Activated T-cell treated with anti-CD3 and anti-CD28 coated beads, Interleukin-2, amount 50 U/mL, for 4 hours (primary cell): ENCODE measurements at places on chromosomes 16 and 17. TPM values are rescaled to one million over a fixed set of nuclear protein-coding genes. Genes with fewer than 3 reads are reported as not detected.

DNA sequence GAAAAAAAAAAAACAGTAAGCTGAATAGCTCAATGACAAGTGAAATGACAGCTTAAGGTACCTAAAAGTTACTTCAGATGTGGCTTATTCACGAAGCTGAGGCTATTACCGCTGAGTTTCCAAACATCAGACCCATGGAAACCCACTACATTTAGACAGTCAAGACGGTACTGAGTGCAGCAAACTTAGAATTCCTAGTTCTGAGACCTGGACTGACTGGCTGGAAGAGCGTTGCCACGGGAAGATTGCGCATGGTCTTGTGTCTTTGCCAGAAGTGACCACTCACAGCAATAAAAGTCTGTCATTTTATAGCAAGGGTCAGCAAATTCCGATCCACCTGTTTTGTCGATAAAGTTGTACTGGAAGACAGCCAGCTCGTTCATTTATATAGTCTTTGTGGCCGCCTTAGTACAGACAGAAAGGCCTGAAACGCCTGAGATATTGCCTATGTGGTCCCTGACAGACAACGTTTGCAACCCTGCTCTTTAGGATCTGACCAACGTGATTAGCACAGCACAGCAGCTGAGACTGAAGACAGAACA, 19.2 kb downstream of the LITAFD start:
- no peak for DNase-seq

DNA sequence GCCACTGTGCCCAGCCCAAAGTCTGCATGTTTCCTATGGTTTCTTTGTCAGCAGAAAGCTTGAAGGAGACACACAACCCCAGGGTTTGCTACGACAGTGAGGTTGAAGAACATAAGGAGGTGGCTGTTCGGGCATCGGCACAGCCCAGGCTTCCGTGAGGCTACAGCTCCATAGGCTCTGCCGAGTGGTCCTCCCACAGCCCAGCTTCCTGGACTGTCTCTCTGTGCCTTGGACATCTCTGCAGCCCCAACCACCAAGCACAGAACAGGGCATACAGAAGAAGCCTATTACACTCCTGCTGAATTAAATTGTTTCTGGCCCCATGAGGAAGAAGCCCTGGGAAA, 3.2 kb upstream of the HAP1 start:
- no peak for DNase-seq

GRCh38 chr16:79757163-79757562, 156.6 kb upstream of the MAF start:
- no peak for DNase-seq

DNA sequence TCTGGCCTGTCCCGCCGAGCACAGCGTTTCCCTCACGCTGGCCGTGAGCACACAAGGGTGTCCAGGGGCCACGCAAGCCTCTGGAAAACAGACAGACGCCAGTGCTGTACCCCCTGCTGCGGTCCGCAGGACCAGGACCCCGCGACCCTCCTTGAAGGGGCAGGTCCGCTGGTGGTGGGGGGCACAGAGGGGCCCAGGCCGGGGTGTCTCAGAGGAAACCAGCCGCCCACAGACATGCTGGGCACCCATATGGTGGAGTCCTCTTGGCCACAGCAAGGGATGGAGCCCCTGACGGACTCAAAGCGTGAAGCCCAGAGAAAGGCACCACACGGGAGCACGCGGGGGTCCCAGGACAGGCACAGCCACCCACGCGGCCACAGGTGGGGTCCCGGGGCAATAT, 34.4 kb downstream of the METRNL start:
- DNase-seq, result no peak

- DNase-seq, result no peak
Observed at GRCh38 chr16:11602321-11602720, 15.6 kb upstream of the LITAF start.

DNA sequence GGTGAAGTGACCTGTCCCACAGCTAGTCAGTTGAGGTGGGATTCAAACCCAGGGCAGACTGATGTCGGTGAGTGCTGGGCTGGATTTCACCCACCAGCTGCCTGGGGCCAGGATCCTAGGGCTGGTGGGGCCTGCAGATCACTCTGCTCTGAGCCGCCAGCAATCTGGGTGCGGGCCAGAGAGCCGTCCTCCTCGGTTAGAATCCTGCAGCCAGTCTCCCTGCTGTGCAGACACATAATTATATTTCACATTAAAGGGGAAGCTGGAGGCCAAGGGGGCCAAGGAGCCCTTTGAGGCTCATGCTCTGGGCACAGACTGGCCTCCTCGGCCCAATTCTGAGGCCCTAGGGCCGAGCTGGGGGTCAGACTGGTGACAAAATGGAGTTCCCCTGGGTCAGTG, 996 bp upstream of the KCNJ12 start:
- no peak for DNase-seq

DNA sequence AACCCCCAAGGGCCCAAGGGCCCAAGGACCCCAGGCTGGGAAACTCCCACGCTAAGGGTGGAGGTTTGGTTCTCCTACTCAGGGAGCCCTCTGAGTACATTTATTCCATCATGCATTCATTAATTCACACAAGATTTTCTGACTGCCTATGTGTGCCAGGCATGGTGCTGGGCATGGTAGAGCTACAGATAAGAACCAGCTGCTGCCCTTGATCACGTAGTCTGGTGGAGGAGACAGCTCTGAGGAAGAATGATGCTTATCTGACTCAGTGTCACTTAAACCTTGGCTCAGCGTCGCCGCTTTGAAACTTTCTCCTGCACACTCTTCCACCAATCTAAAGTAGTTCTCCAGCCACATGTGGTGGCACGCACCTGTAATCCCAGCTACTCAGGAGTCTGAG, 3.6 kb upstream of the ARL4D start:
- no peak for DNase-seq

DNA sequence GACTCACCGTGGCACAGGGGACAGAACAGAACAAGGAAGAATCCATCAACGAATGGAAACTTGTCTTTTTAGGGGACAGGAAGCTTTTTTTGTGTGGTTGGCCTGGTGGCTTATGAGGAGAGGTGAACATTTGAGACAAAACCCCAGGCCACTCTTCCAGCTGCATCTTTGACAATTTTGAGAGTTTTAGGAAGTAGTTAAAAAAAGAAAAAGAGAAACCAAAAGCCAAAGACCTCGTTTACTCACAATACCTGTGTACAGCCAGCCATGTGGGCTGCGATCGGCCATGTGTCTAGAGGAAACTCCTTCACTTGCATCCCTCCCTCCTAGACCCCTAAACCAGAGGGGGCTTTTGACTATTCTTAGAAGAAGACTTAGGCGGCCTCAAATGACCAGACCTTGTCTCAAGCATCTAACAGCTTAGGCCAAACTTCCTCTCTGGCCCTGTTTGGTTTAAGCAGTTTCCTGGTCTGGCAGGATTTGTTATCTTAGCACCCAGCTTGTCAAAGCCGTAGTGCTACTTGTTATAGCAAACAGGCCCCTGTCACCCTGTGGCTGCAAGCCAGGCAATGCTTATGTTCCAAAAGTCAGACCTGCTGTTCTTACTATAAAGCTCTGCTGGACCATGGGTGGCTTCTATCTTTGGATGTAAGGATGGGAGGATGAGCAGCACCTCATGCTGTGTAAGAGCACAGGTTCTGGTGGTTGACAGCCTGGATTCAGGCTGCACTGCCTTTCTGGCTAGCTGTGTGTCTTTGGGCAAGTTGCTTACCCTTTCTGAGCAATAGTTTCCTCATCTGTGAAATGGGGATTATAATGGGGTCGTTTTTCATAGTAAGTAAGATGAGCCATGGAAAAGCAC, 17.7 kb downstream of the KSR1 start:
- peak; percentile 75 for DNase-seq

- no peak for DNase-seq
Observed at GRCh38 chr17:9309216-9309615, 266.4 kb downstream of the STX8 start.

DNA sequence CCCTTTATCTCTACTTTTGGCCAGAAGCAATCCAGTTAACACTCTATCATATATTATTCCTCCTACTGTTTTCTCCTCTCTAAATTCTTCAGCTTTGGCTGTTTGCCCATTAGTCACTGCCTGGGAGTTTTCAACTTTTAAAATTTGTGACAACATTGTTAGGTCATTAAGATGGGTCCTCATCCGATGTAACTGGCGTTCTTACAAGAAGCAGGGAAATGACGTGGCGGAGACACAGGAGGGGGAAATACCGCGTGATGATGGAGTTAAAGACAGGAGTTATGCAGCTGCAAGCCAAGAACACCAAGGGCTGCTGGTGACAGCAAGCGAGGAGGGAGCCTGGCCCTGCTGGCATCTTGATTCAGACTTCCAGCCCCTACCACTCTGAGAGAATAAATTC, 34.8 kb upstream of the CPHXL start:
- DNase-seq, result no peak

DNA sequence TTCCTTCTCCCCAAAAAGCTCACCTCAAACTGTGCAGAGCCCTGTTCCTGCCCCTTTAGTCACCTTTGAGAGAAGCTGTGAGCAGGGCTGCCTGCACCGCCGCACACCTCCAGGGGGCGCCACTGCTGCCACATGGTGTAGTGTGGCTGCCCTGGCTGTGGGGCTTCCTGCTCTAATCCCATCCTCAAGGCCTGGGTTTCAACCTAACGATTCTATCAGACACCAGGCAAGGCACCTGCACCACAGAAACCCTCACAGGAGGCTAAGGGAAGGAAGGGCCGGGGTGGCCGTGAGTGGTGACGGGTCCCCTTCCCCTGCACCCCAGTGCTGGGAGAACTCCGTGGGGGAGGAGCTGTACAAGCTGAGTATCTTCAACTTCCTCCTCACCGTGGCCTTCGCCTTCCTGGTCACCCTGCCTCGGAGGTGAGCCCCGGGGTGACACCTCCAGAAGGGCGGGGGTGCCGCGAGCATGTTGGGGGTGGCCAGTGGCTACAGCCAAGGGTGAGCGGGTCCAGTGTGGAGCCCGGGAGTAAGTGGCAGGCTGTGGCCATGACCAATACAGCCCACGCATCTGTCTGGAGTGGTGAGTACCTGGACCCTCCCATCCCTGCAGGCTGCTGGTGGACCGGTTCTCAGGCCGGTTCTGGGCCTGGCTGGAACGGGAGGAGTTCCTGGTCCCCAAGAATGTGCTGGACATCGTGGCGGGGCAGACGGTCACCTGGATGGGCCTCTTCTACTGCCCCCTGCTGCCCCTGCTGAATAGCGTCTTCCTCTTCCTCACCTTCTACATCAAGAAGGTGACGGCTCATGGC, 7.0 kb downstream of the TMC8 start:
- DNase-seq, result no peak

DNA sequence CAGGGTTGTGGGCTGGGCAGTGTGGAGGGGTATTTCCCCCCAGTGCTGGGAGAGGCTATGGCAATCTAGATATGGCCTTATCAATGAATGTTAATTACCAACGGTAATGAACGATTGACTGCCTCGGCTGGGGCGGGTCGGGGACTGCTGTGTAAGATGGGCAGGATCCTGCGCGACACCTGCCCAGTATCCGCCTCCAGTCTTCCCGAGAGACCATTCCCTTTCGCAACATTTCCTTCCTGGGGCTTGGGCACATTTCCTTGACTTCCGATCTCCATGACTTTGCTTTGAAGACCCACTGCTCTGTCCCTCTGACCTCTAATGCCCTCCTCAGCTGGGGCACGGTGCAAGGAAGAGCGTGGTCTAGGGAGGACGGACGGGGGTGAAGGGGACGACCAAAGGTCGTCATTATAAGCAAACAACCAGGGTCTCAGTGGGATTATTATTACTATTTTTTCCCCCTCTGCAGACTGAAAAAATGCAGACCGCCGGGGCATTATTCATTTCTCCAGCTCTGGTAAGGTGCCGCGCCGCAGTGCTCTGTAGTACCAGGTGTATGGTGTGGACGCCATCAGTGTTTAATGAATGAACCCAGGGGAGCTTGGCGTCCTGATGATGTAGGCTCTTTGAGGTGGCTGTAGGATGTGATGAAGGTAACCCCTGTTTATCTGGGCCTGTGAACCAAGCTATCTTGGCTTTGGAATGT, 506 bp downstream of the ATP5MC1 start:
- no peak for DNase-seq

- DNase-seq, result no peak
Observed at GRCh38 chr17:61803796-61804195, 59.5 kb downstream of the BRIP1 start.

DNA sequence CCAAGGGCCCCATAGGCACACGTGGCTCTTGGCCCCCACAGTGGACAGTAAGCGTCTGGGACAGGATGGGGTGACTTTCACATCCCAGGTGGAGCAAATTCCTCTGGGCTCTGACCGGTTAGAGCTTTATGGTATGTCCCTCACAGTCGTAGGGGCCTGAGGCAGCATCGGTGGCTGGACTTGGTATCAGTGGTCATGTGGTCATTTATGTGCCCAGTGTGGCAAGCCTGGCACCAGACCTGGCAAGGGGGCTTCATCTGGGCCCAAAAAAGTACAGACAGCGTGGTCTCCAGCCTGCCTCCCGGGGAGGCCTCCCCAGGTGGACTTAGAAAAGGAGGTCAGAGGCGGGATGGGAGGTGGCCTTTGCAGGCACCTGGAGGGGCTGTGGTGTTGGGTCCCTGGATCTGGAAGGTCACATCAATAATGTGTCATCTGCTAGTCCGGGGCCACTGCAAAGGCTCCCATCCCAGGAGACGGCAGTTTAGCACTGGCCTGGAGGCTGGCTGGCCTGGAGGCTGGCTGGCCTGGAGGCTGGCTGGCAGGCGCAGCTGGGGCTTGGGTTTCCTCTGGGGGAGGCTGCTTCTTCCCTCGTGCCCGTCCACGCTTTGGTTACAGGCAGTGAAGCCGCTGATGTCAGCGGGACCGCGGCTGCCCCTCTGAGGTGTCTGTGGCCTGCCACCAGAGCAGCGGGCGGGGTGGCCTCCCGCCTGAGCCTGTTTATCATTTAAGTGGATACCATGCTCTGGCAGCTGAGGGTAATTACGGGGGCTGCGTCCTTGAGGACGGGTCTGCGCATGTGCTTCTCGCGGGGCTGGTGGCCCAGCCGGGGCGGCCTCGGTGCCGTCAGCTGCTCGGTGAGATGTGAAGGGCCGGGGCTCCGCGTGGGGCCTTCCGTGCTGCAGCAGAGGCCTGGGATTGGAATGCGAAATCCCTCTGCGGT, 20.7 kb upstream of the CBX4 start:
- no peak for DNase-seq

DNA sequence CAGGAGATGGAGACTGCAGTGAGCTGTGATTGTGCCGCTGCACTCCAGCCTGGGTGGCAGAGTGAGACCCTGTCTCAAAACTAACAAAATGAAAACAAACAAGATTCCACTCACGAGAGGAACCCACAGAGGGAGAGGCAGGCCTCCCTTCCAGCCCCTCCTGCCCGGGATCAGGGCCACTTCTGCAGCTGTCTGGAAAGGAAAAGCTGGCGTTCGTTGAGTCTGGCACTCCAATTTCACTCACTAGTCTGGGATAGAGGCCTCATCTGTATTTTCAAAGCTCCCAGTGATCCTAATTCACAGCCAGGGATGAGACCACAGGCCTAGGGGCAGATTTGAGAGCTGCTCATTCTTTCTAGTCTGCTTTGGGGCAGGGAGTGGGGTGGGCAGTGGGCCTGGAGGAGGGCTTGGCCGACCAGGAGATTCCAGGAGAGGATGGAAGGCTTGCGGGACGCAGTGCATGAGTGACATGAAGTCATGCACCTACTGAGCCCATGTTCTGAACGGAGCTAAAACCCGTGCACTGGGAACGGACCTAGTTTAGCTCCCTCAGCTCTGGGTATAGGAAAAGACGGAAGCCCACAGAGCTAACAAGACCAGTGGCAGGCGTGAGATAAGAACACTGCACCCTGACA, 54.0 kb downstream of the COTL1 start:
- DNase-seq, result no peak

GRCh38 chr17:28267720-28268609, 51.0 kb upstream of the TMEM97 start:
- no peak for DNase-seq

C1QTNF8 gene
- not detected for total RNA-seq

BICDL2 gene
- not detected for total RNA-seq

CSH2 gene
- total RNA-seq, result not detected

KRT39 gene
- not detected for total RNA-seq

RAMP2 gene
- total RNA-seq, result not detected
